ENCODE measurements at places on chromosomes 2 and 18.

DNA sequence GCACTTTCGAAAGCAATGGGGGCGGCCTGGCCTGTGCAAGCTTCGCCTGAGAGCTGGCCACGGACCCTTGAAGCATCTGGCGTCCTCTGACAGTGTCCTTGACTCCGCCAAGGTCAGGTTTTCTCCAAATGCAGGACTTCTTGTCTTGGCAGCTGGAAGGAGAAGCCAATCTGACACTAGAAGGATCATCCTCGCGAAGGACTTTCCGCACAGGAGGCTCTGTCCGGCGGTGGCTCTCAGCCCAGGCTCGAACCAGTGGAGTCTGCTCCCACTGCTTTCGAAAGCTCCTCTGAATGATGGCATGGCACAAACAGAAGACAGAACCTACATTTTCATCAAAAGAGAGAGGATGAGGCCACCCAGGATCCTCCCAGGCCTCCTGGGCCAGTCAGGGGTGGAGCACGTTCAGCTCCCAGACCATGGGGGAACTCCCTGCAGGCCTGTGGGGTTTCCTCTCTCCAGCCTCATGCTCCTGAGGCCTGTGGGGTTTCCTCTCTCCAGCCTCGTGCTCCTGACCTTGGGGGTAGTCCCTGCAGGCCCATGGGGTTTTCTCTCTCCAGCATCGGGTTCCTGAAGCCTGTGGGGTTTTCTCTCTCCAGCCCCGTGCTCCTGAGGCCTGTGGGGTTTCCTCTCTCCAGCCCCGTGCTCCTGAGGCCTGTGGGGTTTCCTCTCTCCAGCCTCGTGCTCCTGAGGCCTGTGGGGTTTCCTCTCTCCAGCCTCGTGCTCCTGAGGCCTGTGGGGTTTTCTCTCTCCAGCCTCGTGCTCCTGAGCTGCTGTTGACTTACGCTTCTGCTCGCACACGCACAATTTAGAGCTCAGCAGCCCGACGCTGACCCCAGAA is 396.5 kb upstream of the SALL3 start:
- no peak for DNase-seq

DNA sequence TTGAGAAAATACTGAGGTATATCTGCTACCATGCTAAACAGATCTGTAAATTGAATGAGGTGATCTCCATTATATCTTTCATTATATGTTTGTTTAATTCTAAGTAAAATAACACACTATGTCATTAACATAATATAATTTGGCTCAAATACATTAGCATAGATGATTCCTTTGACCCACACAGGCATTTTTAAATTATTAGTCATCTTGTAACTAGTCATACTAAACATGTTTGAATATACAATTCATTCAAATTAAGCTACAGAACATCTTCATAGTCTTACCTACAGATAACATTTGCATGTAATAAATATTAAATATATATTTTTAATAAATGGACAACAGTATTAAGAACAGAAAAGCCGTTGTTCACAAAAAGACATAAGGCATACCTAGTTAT is 52.7 kb upstream of the KYNU start:
- no peak for DNase-seq

DNA sequence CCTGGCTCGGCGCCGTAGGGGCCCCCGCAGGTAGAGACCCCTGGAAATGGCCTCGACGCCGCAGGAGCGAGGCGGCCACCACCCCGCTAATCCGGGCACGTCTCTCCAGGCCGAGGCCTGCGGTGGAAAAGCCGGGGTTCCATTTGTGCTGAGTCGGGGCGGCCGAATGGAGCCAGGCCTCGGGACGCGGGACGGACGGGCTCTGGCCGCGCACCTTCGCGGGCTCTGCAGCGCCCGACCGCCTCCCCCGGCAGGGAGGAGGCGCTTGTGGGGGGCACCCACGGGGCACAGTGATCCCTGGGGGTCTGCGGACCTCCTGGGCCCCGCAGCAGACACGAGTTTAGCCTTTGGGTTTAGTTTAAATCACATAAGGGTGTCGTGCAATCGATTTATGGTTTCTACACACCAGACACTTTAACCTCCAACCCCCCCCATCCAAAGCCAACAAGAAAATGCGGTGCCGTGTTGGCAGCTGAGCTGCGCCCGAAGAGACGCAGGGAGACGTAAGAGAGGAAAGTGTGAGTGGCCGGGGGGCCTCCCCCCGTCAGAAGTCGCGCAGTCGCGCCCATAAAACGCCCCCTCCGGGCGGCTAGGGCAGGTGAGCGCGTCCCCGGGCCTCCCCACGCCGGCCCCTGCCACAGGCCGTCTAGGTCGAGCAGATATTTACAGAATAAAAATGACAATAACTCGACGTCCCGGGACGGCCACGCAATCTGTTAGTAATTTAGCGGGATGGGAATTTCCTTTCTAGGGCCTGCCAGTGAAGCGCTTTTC is 1.0 kb upstream of the NFATC1 start:
- DNase-seq, result no peak

DNA sequence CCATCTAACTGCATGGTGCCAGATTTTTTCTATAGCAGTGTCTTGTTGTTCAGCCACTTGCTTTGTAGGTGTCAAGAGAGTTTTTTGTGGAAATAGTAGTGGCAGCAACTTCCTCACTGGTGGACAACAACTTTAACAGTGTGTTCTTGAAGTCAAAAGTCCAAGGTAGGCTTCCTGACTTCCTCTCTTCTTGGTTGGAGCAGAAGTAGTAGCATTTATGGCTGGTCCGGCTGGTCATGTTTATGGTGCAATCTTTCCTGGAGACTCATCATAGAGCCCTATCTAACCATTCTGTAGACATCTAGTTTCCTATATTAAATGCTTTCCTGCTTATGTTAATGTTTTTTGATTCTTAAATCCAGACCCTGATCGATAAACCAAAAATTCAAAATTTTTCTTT is 11.7 kb downstream of the GPR75 start:
- no peak for DNase-seq

GRCh38 chr18:955384-956066 is 50.9 kb downstream of the ADCYAP1 start:
- no peak for DNase-seq

- DNase-seq, result no peak
Observed at GRCh38 chr2:64839844-64840243, 149.4 kb upstream of the SLC1A4 start.

GRCh38 chr18:32958746-32959145 is 185.9 kb upstream of the KLHL14 start:
- DNase-seq, result no peak

DNA sequence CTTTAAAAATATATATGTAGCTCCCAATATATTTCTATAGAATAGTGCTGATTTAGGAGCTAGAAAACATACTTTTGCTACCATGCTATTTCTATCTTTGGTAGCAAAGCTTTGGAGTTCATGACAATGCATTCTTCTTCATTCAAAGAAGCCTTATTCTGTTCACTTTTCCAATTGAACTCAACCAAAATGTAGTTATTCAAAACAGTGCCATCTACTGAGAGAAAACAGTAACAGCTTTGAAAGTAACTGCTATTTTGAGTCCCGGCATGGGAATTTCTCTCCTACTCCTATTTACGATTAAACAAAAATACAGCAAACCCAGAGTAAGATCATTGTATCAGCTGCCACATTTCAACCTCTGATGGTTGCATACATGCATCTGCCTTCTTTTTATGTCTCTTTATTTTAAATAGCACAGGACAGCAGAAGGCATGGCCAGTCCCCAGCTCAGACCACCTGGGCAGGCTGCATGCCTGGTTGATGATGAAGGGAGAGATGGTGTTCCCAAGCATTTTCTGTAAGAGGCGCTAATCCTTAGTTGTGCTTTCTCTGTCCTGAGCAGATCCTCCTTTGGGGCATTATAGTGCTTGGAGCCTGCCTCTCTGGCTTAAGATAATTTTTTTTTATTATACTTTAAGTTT is 69.7 kb upstream of the SULT1C3 start:
- DNase-seq, result no peak

DNA sequence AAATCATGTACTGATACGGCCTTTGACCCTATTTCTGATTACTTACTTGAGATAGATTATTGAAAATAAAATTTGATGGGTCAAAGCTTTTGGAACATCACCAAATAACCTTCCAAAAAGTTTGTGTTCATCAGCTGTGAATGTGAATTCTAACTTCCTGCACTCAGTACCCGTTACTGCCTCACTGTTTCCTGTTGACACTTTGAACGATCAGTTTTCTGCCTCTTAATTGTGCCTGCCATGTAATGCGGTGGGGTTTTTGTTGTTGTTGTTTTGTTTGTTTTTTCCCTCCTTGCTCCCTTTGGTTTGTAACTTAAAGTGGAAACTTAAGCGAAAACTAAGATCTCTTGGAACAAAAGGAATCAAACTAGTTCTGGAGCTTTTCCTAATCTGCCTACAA is 18.9 kb downstream of the ATG16L1 start:
- no peak for DNase-seq

- DNase-seq, result no peak
Observed at GRCh38 chr18:23504720-23505119, 1.4 kb downstream of the RMC1 start.

GRCh38 chr18:76725445-76725844 is 96.9 kb upstream of the ZNF236 start:
- no peak for DNase-seq

DNA sequence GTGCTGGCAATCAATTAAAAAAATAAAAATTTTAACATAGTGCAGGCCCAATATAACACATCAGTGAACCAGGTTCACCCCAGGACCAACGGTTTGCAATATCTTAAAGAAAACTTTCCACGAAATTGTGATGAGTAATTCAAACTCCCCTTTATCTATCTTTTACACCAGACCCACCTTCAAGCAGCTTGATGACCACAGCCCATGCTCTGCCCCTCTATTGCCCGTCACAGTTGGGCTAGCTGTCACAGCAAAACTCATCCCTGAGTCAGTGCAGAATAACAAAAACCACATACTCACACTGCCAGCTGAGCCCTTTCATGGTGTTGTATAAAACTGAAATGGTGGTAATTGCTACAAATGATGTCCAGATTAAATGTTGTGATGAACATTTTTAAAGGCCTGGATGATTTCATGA is 112.5 kb upstream of the CREB1 start:
- no peak for DNase-seq

DNA sequence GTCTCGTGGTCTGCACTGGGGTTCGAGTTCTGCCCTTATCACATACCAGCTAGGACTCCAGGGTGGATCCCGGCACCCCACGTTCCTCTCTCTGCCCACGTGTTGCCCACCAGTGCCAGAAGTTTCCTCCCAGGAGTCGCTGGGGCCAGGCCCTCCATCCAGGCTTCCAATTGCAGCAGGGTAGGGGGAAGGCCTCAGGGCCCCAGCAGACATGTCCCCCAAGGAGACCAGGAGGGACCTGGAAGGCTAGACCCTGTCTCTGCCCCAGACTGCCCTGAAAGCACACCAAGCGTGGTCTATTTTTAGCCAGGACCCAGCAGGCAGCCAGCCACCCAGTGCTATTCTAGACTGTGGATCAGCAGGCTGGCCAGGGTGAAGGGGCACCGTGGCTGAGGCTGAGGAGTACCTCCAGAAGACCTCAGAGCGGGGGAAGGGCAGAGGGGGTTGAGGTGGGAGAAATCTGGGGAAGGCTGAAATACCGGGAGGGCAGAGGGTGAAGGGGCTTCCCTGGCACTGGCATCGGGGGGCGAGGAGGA is 18.8 kb upstream of the TNS1 start:
- no peak for DNase-seq

DNA sequence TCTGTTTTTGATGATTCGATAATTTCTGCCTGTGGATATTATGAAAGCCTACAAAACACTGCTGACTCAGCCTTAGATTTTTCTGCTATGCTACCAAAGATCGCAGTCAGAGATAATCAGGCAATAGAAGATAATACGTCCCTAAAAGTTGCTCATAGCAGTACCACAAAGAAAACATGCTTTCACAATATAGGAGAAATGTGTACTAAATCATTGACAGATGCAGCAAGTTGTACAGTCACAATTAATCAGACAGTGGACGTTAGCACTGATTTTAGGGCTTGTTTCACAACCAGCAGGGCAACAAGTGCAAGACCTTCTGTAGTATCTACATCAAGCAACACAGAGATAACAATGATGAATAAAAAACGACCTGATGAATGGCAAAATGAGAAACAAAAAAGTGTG is 19.5 kb downstream of the RBM44 start:
- DNase-seq, result no peak

DNA sequence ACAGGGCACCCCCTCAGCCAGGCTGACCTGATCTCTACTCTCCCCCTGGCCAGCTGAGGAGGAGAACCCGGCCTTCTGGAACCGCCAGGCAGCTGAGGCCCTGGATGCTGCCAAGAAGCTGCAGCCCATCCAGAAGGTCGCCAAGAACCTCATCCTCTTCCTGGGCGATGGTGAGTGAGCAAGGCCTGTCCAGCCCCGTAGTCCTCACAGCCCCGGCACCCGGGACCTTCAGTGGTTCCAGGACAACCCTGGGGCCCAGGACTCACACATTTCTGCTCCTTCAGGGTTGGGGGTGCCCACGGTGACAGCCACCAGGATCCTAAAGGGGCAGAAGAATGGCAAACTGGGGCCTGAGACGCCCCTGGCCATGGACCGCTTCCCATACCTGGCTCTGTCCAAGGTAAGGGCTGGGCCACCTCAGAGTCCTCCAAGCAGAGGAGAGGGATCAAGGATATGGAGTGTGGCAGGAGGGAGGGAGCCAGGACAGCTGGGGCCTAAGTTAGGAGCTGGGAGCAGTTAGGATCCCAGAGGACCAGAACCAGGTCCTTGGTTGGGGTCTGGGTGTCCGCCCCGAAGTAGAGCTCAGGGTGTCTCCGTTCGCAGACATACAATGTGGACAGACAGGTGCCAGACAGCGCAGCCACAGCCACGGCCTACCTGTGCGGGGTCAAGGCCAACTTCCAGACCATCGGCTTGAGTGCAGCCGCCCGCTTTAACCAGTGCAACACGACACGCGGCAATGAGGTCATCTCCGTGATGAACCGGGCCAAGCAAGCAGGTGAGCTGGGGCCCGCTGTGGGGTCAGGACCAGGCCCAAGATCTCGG is 555 bp downstream of the ALPI start:
- no peak for DNase-seq

DNA sequence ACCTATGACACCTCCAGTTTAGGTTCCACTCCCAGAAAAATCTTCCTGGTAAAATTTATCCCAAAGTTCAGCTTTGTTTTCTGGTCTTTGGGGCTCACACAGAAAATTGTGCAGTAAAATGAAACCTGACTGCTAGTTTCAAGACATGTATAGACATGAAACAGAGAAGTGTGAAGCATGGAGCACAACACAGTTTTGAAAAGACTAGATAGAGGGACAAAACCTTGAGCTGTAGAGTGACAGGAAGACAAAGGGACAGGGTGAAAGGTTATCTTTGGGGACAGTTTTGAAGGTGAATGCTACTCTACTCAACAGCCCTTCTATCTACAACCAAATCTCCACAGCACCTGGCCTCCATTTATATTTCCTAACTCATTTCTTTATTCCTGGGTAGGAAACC is 352.6 kb downstream of the RBM43 start:
- DNase-seq, result no peak

- DNase-seq, result no peak
Observed at GRCh38 chr2:45089554-45090261, 80.5 kb upstream of the SIX2 start.

- no peak for DNase-seq
Observed at GRCh38 chr18:47893939-47894699, 36.3 kb downstream of the SMAD2 start.

- no peak for DNase-seq
Observed at GRCh38 chr2:55357927-55358326, 61.7 kb downstream of the CCDC88A start.

Measured in NCI-H2107 (cell line).